ENCODE measurements at places on chromosomes 4 and X.
A peak's percentile ranks its signal among the peaks of the same experiment; 100 is the strongest.

DNA sequence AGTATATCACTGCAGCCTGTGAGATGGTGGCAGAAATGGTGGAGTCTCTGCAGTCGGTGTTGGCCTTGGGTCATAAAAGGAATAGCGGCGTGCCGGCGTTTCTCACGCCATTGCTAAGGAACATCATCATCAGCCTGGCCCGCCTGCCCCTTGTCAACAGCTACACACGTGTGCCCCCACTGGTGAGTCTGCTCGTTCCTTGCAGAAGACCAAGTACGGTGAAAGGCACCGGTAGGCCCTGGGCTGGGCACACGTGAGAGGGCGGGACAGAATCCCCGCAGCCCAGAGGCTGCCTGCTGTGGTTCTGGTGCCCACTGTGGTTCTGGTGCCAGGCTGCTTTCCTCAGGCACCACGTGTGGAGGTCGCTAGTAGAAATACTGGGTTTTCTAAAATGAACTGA lies 31.2 kb upstream of the MSANTD1 start:
- no peak for DNase-seq

DNA sequence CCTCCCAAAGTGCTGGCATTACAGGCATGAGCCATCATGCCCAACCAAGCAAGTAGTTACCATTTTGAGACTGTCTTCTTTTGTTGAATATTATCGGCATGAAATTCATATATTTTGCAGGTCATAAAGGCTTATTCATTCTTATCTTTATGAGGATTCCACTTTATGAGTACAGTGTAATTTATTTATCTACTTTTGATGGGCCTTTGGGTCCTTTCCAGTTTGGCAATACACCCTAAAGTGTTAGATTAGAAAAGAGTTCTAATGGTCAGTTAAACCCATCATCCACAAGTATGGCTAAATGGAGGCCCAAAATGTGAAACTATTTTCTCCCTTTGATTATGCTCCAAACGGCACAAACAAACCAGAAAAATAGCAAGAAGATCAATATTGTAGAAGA lies 10.9 kb upstream of the ABCG2 start:
- DNase-seq = no peak

DNA sequence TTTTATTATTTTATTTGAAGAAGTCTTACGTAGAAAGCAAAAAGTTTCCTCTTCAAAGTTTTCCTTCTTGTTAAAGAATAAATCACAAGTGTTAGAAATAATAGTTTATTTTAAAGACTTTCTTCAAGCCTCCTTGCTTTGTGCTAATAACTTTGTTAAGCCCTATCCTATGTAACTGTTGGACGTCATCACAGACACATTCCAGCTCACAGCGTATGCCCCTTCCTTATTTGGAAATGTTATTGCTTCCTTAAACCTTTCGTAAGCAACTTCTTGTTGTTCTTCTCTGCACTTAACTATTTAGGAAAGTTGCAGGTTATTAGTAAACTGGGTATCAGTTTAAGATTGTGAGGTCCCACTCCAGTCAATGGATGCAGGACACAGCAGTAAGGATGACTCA lies 7.6 kb upstream of the SRD5A3 start:
- no peak for DNase-seq

DNA sequence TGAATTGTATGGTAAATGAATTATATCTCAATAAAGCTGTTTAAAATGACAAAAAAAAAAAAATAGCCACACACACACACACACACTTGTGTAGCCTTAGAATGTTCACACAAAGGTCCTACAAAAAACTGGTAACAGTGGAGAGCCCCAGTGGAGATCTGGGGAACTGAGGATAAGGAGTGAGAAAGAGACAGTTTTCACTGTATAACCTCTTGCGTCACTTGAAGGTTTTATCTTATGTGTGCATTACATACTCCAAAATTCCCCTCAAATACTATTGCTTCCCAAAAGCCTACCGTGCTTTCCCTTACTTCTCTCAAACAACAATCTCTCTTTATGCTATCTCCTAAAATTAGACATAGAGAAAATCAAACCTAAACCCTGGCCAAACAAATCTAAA lies 67.8 kb downstream of the SMC1A start:
- no peak for DNase-seq

DNA sequence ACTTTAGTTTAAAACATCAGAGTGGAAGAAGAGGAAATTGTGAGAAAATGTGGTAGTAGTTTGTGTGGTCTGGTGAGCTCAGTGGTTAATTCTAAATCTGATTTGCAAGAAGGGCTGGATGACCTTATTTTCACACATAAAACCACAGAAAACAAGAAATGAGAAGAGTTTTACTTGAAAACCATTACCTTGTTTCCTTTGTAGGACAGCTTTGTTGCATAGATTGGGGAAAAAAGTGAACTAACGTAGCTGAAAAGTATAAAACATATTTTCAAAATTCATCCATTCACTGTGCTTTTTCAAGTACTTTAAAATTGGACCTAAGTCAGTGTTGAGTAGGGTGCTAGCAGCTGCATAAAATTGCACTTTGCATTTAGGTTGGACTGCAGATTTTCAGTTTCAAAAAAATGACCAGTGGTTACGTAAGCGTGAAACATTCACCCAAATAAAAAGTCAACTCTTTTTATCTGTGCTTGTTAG lies 211.3 kb downstream of the ARHGAP10 start:
- no peak for DNase-seq

GRCh38 chr4:109611045-109611646 lies 51.1 kb downstream of the MCUB start:
- no peak for DNase-seq

- no peak for DNase-seq
These were observed 28.9 kb downstream of the ZNF827 start for GRCh38 chr4:145909773-145910172.

GRCh38 chrX:148811236-148811635 lies 310.8 kb downstream of the AFF2 start:
- peak; percentile 5 for DNase-seq

- DNase-seq = peak; percentile 8
These were observed 30.6 kb downstream of the PCDH19 start for GRCh38 chrX:100379388-100379986.

DNA sequence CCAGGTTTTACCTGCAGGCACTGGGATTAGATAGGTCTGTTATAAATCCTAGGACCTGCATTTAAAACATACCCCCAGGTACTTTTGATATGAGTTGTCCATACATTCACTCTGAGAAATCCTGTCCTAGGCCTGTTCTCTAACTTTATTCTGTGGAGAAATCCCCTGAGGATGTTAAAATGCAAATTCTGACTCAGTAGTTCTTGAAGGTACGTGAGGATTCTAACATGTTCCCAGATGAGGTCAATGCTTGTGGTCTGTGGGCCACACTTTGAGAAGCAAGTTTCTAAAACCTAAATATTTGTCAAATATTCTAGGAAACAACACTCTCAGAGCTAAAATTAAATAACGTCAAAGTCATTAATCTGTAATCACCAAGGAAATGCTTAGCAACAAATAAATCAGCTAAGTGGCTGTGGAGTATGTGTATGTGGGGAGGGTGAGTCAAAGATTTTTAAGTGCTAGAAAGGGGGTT lies 101.3 kb upstream of the MAGEB16 start:
- no peak for DNase-seq

DNA sequence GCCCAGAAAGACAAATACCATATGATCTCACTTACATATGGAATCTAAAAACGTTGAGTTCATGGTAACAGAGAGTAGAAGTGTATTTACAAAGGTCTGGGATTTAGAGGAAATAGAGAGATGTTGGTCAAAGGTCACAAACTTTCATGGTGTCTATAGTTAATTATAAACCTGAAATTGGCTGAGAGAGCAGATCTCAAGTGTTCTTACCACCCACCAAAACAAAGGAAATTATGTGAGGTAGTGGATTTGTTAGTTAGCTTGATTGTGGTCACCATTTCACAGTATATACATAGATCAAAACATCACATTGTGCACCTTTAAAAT lies 186.8 kb downstream of the NWD2 start:
- DNase-seq = no peak

DNA sequence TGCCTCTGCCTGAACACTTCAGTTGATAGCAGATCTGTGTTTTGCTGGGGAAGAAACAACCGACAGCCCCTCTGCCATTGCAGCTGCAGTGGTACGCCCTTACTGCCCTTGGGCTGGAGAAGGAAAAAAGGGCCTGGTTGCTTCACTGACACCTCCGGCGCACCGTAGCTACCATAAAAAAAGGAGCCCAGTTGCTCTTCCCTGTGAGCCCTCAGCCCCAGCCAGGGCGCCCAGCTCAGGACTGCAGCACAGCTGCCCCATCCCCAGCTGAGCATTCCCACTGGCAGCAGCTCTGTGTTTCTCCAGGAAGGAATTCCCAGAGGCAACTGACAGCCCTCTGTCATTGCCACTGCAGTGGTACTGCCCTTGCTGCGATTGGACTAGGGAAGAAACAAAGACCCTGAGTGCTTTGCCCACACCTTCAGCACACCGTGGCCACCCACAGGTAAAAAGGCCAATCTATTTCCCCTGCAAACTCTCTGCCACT lies 142.7 kb downstream of the DKK2 start:
- no peak for DNase-seq

DNA sequence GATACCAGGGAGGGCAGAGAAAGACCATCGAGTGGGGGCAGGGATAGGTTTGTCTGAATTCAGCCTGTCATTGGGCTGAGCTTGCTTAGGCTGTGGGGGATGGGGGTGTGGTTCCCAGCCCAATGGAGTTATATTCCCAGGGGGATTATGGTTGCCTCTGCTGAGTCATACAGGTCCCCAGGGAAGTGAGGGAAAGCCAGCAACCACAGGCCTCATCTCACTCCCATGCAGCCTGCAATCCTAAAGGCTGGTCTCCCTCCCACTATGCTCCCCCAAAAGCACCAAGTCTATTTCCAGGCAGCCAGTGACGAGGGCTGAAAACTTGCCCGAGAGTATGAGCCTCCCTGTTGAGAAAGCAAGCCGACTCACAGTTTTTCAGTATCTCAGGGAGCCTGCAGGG lies 39.3 kb downstream of the AFM start:
- DNase-seq = peak; percentile 37

GRCh38 chr4:180913750-180914149 lies 1329.5 kb upstream of the TENM3 start:
- DNase-seq = peak; percentile 16

DNA sequence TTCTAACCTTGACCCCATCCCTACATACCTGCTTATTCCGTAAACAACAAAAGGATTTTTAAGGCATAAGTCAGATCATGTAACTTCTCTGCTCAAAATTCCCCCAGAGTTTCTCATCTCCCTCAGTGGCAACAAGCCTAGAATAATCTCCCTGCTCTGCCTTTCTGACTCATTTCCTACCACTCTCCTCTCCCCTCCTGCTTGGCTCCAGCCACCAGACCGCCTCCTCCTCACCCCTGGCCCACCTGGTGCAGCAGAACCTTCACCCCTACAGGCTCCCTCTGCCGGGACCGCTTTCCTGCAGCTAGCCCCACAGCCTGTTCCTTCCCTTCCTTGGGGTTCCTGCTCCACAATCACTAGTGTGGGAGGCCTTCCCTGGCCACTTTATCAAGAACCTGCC lies 32.1 kb downstream of the TSPAN5 start:
- DNase-seq = peak; percentile 67
